ENCODE measurements at places on chromosomes 6 and 20.

DNA sequence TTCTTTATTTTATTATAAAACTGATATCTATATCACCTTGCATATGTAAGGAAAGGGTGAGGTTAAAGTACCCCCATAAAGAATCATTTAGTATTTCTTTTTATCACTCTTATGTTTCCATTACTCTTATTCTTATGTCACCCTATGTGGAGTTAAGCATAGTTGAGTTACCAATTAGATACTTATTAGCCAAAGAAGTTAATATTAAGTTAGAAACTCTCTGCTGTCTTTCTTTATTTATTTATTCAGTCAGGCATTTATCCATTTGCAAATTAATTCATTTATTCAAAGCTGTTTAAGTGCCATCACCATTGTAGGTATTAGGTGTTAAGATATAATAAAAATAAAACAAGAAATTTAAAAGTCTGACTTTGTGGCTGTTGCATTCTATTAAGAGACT, 1279.1 kb upstream of the CITED2 start:
- no peak for DNase-seq

DNA sequence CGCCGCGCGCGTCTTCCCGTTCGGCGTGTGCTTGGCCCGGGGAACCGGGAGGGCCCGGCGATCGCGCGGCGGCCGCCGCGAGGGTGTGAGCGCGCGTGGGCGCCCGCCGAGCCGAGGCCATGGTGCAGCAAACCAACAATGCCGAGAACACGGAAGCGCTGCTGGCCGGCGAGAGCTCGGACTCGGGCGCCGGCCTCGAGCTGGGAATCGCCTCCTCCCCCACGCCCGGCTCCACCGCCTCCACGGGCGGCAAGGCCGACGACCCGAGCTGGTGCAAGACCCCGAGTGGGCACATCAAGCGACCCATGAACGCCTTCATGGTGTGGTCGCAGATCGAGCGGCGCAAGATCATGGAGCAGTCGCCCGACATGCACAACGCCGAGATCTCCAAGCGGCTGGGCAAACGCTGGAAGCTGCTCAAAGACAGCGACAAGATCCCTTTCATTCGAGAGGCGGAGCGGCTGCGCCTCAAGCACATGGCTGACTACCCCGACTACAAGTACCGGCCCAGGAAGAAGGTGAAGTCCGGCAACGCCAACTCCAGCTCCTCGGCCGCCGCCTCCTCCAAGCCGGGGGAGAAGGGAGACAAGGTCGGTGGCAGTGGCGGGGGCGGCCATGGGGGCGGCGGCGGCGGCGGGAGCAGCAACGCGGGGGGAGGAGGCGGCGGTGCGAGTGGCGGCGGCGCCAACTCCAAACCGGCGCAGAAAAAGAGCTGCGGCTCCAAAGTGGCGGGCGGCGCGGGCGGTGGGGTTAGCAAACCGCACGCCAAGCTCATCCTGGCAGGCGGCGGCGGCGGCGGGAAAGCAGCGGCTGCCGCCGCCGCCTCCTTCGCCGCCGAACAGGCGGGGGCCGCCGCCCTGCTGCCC, 1.1 kb downstream of the SOX4 start:
- peak; percentile 83 for DNase-seq

- no peak for DNase-seq
Measured at GRCh38 chr20:23727016-23727415, 23.7 kb downstream of the CST1 start.

- DNase-seq = peak; percentile 99
Measured at GRCh38 chr6:134007077-134007476, 45.3 kb downstream of the SLC2A12 start.

- DNase-seq = peak; percentile 92
Measured at GRCh38 chr6:41586252-41587007, 40.2 kb downstream of the FOXP4 start.

GRCh38 chr6:18185624-18186023, 30.4 kb downstream of the KDM1B start:
- no peak for DNase-seq

DNA sequence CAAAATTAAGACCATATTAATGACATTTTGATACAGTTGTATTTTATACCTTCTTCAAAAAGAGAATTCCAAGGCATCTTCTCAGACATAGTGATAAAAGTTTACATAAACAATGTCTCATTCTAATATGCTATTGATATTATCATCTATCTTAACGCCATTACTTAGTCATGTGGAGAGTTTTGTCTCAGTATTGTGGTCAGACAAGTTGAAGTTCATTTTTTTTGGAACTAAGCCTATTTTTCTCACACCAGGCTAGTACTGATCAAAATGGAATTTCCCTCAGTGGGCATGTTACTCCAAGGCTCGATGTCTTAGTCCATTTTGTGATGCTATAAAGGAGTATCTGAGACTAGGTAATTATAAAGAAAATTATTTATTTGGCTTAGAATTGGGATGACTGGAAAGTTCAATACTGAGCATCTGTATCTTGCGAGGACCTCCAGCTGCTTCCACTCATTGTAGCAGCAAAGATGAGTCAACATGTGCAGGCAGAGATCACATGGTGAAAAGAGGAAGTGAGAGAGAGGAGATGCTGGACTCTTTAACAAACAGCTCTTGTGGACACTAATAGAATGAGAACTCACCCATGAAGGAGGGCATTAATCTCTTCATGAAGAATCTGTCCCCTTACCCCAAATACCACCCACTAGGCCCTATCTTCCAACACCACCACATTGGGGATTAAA, 825.5 kb upstream of the MANEA start:
- DNase-seq = peak; percentile 50

DNA sequence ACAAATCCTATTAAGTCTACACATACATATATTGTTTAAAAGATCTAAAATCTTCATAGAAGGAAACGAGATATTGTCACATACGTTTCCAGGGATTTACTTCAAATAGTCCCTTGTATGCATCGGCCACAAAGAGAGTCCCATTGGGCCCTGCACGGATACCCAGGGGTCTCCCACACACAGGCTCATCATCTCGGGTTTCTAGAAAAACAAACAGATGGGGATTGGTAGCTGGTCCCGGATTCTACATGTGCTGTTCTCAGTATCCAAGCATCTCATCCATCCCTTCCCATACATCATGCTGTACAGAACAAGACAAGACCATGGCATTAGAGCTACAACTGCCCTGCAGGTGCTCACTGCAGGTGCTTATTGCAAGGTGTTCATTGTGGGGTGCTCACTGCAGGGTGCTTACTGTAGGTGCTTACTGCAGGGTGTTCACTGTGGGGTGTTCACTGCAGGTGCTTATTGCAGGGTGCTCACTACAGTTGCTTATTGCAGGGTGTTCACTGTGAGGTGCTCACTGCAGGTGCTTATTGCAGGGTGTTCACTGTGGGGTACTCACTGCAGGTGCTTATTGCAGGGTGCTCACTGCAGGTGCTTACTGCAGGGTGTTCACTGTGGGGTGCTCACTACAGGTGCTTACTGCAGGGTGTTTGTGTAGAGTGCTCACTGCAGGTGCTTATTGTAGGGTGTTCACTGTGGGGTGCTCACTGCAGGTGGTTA, 21.0 kb downstream of the APMAP start:
- no peak for DNase-seq

- DNase-seq = peak; percentile 90
Measured at GRCh38 chr6:73394577-73395354, at the start of gene DDX43. TSS of gene DDX43 (plus strand) at chr6:73394828. CDS start at chr6:73394906, 78 bp downstream.

DNA sequence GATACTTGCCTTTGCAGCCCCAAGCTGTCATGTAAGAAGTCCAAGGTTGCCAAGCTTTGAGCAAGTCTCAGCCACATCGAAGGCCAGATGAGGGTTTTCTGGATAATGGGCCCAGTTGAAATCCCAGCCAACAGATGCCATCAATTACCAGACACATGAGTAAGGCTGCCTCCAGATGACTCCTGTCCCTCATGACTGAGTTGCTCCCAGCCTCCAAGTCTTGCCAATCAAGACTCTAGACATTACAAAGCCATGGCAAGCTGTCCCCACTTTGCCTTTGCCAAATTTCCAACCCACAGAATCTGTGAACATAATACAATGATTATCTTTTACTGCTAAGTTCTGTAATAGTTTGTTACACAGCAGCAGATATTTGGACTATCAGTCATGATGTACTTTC, 76.8 kb upstream of the ARMC2 start:
- DNase-seq = peak; percentile 22

DNA sequence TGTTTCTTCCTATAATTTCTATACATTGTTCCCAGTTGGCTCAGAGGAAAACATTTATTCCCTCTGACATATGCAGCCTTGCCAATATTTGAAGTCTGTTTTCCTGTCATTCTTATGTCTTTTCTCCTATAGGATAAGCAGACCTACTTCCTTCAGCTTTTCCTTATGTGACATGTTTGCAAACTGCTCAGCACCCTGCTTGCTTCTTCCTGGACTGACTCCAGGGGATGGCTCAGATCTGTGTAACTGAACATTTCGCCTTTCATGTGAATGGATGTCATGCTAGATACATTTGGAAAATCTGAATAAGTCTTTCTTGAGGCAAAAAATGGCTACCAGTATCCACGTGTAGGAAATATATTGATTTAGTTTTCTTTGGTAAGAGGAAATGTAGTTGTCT, 113.2 kb downstream of the CARMIL1 start:
- DNase-seq = peak; percentile 58

GRCh38 chr6:209432-210103, 82.7 kb upstream of the DUSP22 start:
- DNase-seq = no peak

DNA sequence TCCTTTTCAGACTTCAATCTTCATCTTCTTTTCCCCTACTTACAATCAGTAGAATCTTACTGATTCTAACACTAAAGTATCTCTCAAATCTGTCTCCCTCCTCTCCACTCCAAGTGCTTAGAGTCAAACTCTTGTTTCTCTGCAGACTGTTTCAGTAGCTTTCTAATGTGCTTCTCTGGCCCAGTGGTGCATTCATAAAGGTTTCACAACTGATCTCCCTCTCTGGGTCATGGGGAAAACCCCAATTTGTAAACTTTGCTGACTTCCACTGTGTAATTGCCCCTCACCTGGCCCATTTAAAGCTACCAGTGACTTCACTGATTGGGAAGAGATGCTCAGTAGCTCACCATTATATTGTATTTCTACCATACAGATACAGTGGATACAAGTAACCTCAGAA, 183.6 kb downstream of the FAXC start:
- DNase-seq = no peak
